GM12892 (cell line): ENCODE measurements at places on chromosomes 13 and 19.

DNA sequence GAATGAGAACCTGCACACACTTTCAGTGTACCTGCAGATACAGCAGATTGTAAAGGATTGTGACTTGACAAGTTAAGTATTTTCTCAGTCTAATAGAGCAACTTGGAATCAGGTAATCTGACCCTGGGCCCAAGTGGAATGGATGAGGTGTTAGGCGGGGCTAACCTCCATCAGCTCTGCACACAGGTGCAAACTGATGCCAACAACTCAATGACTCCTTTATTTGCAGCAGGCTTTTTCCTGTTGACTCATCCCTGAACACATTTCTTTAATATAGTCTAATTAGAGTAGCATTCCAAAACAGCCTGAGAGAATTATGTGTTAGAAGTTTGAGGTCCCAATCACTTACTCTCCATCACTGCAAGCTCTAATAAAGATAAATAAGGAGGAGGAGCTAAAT, 48.8 kb downstream of the TPT1 start:
- no peak for DNase-seq

DNA sequence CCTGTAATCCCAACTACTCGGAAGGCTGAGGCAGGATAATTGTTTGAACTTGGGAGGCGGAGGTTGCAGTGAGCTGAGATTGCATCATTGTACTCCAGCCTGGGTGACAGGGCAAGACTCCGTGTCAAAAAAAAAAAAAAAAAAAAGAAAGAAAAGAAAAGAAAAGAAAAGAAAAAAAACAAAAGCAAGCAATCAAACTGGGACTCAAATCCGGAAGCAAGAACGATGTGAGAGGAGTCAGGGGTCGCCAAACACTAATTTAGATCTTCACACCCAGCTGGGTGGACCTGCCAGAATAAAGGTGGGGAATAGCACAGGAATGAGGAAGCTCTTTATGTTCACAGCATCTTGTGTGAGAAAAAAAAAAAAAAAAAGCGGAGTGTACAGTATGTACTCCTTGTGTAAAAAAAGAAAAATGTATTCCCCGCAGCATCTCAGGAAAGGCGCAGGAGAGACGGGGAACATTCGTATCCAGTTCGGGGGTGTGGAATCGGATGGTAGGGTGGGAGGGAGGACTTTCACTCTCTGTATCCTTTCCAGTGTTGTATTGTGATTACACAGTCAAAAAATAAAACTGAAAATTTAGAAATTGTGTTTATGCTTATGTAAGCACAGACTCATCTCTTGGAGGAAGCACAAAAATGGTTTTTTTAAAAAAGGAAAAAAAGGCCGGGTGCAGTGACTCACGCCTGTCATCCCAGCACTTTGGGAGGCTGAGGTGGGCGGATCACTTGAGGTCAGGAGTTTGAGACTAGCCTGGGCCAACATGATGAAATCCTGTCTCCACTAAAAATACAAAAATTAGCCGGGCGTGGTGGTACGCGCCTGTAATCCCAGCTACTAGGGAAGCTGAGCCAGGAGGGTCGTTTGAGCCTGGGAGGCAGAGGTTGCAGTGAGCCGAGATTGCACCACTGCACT, 7.6 kb downstream of the DNAJB1 start:
- DNase-seq, result no peak

DNA sequence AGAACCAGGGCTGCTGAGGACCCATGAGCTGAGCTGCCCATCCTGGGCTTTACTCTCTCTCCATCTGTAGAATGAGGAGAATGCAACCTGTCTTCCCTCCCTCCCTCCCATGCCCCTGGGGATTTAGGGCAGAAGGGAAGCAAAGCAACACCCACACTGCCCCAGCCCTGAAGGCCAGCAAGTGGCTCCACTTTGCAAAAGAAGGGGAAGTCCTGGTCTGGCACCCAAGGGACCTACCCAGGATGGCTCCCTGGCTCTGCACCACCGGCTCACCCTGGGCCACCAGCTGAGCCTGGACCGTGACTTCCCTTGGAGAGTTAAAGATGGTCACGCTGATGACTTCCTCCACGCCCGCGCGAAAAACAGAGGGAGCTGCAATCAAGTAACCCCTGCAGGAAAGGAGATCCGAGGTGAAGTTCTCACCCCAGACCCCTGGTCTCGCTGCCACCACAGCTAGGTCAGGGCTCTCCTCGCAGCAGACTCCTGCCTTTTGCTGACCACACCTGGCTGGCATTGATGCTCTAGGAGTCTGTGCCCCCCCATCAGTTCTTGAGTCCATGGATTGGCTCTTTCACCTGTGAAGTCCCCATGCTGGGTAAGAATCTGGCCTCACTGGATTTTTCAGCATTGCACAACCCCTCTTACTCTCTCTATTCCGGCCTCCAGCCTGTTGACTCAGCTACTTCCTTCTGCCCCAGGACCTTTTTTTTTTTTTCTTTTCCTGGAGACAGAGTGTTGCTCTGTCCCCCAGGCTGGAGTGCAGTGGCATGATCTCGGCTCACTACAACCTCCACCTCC, 4.6 kb downstream of the CPAMD8 start:
- DNase-seq, result no peak

DNA sequence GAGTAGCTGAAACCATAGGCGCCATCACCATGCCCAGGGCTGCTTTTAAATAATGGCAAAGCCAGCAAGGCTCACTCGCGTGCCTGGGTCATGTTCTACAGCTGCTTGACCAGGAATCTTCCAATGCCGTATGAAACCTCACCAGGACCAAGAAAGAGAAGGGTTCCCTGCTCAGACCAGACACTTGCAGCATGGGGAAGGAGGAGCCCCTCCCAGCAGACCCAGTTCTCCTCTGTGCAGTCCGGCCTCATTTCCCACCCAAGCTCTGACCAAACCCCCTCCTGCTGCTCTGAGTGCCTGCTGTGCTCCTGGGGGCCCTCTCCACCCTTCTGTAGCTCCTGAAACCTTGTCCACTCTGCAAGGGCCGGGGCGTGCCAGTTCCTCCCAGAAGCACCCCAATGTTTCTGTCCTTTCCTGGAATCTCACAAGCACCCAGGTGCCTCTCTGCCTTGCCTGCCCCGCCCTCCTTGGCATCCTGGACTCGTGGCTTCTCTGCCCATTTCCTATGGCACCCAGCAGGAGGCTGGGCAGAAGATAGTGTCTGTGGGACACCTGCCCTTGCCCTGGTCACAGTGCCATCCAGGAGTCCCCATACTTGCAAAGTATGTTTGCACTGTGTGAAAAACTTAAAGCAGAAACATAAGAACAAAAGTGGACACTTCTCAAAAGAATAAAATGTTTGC, 6.8 kb upstream of the SLC7A9 start:
- no peak for DNase-seq

- no peak for DNase-seq
Measured at GRCh38 chr19:11986754-11987153, 21.9 kb downstream of the ZNF763 start.

- no peak for DNase-seq
Measured at GRCh38 chr19:49151267-49152118, 3.7 kb downstream of the HRC start.

GRCh38 chr13:98486412-98486811, 90.5 kb downstream of the STK24 start:
- no peak for DNase-seq

DNA sequence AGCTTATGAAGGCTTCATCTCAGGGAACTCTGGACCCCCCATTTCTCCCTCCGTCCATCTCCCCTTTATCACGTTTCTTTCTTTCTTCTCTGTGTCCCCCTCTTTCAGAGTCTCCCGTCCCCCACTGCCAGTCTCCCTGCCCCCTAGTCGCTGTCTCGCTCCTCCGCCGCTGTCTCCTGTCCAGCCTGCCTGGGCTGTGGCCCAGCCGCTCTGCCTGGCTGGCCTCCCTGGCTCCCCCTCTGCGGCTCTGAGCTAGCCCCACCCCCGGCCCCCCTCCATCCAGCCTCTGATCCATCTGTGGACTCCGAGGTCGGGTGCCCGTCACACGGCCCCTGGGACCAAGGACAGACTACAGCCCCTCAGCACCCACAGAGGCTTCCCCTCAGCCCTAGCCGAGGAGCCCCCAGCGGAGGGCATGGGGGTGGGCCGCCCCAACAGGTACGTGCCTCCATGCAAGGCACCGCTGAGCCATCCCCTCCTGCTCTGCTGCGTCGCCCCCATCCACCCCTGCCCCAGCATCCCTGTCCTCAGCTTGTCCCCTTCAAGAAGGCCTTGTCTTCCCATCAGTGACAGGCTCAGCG, 1.1 kb upstream of the KCNJ14 start:
- no peak for DNase-seq

DNA sequence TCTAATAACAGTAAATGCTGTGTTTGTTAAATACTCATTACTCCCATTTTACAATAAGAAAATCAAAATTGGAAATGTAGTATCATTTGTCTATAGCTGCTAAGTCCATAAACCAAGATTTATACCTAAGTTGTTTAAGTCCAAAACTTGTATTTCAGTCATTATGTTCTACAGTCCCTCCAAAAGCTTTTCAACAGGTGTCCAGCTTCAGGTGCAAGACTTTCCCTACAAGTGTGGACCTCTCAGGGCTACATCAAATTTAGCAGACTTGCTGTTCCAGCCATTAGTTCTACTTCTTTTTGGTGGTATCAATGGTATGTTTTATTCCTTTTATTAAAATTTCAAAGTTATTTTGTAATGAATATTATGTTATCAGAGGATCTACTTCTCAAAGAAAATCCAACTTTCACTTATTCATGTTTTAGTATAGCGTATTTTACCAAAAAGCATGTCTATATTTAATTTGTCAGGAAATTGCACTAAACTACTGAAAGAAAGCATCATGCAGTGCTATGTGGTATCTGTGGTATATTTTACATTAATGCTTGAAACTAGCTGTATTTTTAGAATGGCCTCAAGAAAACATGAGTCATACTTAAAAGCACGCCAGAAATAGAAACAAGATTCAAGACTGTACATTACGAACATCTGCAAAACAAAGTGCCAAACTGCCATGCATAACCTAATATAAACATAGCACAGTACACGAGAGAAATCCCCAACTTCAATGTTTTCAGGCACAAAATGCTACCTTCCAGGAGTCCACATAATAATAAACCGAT, 44.5 kb downstream of the VWA8 start:
- peak; percentile 10 for DNase-seq

DNA sequence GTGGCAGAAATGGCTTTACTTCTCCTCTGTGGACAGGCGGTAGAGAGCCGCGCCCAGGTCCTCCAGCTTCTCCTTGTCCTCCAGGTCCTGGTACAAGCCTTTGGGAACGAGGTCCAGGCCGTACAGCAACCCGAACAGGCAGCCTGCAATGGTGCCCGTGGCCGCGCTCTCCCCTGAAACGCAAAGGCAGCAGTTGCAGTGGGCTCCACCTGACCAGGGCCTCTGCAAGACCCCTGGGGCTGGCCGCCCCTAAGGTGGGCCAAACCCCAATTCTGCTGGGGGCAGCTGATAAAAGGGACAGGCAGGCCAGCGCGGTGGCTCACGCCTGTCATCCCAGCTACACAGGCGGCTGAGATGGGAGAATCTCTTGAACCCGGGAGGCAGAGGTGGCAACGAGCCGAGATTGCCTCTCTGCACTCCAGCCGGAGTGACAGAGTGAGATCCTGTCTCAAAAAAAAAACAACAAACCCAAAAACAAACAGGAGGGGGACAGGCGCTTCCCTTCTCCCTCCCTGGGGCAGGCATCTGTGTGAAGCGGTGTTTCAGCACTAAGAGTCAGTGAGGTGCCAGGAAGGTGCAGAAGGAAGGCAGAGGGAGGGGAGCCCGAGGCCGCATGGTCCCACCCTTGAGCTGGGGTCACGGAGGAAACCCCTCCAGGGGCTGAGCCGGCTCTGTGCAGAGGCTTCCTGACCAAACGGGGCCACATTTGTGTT, 30.3 kb downstream of the ADPRHL1 start:
- DNase-seq, result no peak

DNA sequence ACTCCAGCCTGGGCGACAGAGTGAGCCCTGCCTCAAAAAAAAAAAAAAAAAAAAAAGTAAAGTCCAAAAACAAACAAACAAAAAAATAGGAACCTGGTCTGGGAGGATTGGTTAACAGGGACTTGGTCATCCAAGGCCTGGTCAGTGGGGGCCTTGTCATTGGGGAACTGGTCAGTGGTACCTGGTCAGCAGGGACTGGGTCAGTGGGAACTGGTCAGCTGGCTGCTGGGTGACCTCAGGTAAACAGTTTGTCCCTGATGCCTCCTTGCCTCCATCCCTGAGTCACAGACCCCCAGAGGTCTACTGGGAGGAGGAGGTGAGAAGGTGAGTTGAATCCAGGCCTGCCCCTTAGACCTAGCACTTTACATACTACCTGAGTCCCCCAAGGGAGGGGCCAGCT, 5.7 kb upstream of the ZNF14 start:
- DNase-seq, result no peak

DNA sequence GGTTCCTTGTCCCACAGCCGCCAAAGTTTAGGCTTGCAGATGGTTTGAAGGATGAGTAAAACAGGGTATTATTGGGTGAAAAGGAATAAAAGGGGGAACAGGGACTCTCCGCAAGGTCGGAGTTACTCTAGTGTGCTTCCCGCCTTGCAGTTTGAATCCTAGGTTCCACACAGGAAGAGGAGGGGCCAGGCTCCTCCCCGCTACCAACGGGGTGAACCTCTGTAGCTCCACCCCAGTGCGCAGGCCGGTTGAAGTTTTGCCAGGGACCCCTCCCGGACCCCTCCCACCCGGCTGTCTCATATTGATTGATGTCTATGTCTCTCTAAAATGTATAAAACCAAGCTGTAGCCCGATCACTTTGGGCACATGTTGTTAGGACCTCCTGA, 11.6 kb upstream of the GTF2F2 start:
- no peak for DNase-seq

GRCh38 chr19:42288881-42289555, 12.9 kb upstream of the PRR19 start:
- no peak for DNase-seq

- no peak for DNase-seq
Measured at GRCh38 chr13:84655677-84656076, 773.4 kb upstream of the SLITRK1 start.

DNA sequence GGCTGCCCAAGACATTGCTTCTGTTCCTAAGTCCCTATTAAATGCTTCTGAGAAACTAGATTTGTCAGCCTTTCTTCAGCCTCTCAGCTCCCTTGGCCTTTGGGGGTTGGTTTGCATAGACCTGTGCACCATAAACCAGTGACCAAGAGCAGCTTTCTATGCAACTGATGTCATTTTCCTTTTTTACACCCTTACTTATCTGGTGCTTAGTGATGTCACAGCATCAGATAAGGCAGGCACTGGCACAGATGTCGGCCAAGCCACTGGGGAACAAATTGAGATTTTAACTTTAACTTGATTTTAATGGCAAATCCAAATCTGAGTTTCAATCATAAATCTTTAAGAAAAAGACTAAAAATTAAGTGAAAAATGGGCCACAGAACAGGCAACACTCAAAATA, 59.8 kb downstream of the RUBCNL start:
- no peak for DNase-seq

DNA sequence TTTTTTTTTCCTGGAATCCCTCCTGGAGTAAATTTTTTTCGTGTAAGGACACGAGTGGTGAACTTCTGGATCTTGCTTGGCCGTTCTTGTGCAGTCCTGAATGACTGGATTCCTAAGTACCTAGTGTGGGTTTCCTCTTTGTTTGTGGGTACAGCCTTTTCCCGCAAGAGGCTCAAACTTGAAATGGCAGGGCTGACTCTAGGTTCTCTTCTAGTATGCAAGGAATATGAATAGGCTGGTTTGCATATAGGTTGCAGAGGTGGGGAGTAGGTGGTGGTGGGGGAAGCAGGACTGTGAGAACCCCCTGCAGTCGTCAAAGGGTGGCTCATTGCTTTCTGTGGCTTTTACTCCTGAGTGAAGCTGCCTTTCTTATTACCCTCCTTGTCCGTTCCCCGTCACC, 13.6 kb downstream of the UBAC2 start:
- no peak for DNase-seq
